ENCODE measurements at places on chromosomes 13 and 19. TPM values are rescaled to one million over a fixed set of nuclear protein-coding genes. Genes with fewer than 3 reads are reported as not detected.

The PGLYRP2 gene
- not detected for total RNA-seq

The STAP2 gene
- total RNA-seq: 1.7 TPM

The KLHL1 gene
- not detected for total RNA-seq

The C19orf67 gene
- not detected for total RNA-seq

The GPC6 gene
- total RNA-seq: 16.2 TPM

The FARSA gene
- total RNA-seq: 21.8 TPM

The KLF2 gene
- 17.8 TPM for total RNA-seq

The ANKRD24 gene
- 0.88 TPM for total RNA-seq

The TTC9B gene
- not detected for total RNA-seq

The IFNL1 gene
- not detected for total RNA-seq

The NDUFS7 gene
- total RNA-seq: 105 TPM

The MCEMP1 gene
- 1.1 TPM for total RNA-seq

The MYH14 gene
- total RNA-seq: 16.1 TPM

The RASAL3 gene
- total RNA-seq: 0.33 TPM

The KLK12 gene
- not detected for total RNA-seq

The MAMSTR gene
- not detected for total RNA-seq

The ITPKC gene
- total RNA-seq: 20.9 TPM

The NAXD gene
- total RNA-seq: 17.0 TPM

The AMH gene
- total RNA-seq: not detected

The ATP8B3 gene
- 1.7 TPM for total RNA-seq

The EEF1AKMT1 gene
- total RNA-seq: 8.6 TPM

The ZNF737 gene
- 7.9 TPM for total RNA-seq

The CILP2 gene
- total RNA-seq: not detected
